ENCODE measurements at places on chromosomes 7 and 10.

GRCh38 chr10:209357-209756, 74.1 kb downstream of the ZMYND11 start:
- DNase-seq: no peak

GRCh38 chr10:78374331-78375028, 340.8 kb downstream of the RPS24 start:
- no peak for DNase-seq

GRCh38 chr10:89262086-89263051, 10.8 kb upstream of the LIPA start:
- no peak for DNase-seq

DNA sequence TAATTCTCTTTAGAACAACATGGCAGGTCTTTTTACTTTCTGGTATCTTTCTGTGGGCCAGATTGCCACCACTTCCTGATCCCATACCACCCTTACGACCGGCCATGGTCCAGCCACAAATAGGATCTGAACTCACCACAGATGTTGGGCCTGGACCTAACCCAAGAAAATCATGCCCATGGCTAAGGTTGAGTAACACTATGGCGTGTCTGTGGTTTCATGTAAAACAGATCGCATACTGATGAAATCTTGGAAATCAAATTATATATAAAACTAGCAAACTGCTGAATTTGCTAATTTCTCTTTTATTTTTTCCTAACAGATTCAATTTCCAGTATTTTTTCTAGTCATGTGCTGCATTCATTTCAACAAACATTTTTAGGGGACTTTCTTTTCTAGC, 77.2 kb downstream of the CH25H start:
- DNase-seq: no peak

DNA sequence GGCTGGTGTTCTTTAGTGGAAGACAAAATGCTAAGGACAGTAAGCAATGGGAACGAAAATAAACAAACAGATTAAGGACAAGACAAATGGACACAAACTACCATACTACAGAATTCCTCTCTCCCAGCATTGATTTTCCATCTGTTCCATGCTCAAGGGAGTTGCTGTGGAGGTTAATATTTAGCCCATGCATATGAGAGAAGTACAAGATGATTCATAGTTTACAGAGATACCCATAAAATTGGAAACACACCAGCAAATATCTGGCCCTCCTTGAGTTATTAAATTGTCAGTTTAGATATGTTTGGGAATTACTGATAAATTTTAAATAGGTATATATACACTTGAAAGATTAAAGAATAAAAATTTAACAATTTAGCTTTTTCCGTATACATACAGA, 69.8 kb downstream of the GLI3 start:
- no peak for DNase-seq

GRCh38 chr7:1043552-1044188, 676 bp upstream of the GPR146 start:
- DNase-seq: no peak

DNA sequence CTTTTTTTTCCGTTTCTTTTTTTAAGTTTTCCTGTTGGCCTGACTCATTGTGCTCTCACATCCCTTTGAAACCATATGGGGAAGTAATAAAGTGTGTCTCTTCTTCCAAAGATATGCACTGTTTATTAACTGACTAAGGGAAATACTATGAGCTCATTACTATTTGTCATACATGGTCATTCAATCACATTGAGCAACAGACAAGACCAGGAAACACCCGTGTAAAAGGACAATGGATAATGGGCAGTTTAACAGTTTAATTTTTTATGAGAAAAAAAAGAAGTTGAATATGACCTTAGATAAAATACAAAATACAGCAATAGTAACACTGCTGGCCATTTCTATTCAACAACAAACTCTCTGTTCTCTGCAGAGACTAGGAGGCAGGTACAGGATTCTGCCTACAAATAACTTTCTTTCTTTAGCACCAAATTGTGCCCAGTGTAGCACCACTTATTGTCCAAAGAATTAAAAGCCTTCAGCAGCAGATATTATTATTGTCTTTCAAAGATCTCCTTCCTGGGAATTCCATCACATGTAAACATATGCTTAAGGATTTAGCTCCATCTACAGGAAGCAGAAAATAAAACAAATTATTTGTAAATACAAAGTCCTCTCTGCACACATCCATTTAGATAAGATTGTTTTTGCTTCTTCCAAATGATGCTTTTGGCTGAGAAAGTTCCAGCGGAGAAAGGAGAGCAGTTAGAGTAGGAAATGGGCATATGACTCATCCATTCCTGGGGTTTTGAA, 55.0 kb upstream of the AKR1E2 start:
- DNase-seq: no peak

GRCh38 chr7:144148224-144148827, 25.4 kb downstream of the OR2A14 start:
- DNase-seq: no peak

DNA sequence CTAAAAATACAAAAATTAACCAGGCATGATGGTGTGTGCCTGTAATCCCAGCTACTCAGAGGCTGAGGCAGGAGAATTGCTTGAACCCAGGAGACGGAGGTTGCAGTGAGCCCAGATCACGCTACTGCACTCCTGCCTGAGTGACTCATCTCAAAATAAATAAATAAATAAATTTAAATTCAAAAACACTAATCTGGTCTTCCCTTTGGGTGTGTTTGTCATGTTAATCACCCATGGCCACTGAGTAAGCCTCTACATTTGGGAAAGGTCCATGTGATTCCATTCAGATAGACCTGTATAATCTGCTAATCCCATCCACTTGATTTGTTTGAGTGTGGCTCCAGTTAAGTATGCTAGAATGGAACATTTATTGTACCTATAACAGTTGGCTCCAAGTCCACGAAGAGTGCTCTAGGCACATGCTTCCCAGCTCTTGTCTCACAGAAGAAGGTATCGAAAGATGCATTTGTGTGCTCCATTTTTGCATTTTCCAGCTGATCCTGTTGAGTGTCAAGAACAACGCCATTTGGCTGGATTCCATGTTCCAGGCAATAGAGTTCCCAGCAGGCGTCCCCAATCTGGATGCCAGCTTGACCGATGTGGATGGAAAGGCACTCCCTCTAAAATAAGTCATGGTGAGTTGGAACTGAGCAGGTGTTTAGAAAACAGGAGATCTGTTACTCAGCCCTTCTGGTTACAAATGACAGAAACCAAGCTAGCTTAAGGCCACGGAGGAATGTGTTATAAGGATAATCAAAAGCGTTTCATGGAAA, 4.0 kb downstream of the TUBAL3 start:
- DNase-seq: no peak

DNA sequence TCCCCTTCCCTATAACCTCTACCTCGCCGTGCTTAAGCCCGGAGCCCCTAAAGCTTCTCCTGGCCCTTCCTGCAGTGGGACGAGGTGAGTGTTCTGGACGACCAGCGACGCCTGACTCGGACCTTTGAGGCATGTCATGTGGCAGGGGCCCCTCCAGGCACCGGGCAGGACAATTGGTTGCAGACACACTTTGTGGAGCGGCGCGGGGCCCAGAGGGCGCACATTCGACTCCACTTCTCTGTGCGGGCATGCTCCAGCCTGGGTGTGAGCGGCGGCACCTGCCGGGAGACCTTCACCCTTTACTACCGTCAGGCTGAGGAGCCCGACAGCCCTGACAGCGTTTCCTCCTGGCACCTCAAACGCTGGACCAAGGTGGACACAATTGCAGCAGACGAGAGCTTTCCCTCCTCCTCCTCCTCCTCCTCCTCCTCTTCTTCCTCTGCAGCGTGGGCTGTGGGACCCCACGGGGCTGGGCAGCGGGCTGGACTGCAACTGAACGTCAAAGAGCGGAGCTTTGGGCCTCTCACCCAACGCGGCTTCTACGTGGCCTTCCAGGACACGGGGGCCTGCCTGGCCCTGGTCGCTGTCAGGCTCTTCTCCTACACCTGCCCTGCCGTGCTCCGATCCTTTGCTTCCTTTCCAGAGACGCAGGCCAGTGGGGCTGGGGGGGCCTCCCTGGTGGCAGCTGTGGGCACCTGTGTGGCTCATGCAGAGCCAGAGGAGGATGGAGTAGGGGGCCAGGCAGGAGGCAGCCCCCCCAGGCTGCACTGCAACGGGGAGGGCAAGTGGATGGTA, 9.2 kb downstream of the EPHB6 start:
- DNase-seq: no peak

DNA sequence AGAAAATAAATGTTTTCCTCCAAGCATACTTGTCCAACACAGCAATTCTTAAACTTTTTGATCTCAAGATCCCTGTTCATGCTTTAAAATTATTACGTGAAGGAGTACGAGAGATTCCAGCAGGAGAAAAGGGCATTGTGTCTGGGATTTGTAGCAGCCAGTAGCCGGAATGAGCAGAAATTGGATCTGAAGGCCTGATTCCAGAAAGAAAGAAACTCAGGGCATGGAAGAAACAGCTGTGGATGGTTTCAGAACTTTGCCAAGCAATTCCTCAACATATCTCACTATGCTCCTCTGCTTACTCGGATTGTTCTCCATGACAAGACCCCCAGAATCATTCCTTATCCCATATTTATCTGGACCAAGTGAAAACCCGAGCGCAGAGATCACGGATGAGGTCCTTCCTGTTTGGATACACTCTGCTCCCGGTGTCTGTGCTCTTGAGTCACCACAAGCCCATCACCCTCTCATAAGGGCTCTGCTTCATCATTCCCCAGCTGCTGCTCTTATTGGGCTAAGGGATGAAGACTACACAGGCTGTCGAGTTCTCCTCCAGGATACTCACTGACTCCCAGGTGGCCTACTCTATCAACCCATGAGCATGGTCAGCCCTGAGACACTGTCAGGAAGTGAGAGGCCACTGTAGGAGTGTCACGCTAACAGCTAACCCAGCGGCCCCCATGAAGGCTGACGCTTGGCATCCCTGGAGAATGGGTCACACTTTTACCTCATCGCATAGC, 121.0 kb upstream of the LANCL2 start:
- DNase-seq: no peak

- DNase-seq: no peak
These were observed 681.4 kb downstream of the LRMDA start for GRCh38 chr10:76112826-76113150.

DNA sequence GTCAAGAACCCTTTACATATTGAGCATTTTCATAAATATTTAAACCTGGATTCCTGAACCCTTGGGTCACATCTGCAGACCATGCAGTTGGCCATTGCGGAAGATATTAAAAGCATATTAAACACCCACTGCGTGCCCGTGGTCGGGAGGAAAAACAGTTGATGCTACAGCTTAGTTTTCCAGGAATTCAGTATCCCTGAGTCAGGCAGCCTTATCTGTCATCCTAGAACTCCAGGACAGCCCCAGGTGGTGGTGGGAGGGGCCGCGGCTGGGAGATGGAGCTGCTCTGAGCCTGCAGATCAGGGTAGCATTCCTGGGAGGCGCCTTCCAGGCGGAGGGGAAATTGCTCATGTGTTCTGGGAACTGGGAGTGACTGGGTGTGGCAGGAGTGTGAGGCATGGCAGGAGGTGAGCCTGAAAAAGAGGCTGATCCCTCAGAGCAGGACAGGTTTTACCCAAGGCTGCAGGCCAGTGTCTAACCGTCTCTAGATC, 222.9 kb upstream of the SH2B2 start:
- peak; percentile 31 for DNase-seq

- no peak for DNase-seq
These were observed 29.7 kb downstream of the STN1 start for GRCh38 chr10:103888113-103888841.

GRCh38 chr7:36784991-36785940, 61.0 kb upstream of the AOAH start:
- DNase-seq: no peak

DNA sequence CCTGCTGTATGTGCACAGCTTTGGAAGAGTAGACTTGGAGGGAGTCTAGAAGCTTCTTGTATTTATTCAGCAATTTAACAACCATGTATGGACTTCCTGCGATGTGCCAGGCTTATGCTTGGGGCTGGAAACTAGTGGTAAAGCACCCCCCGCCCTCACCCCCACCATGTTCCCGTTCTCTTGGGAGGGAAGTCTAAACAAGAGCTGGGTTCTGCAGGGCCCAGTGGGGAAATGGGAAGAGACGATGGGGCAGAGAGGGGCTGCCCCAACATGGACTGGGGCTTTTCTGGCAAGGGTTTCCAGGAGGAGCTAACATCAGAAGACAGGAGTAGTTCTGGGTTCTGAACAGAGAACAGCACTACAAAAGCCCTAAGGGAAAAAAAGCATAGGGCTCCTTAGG, 8.0 kb downstream of the RASSF4 start:
- no peak for DNase-seq

DNA sequence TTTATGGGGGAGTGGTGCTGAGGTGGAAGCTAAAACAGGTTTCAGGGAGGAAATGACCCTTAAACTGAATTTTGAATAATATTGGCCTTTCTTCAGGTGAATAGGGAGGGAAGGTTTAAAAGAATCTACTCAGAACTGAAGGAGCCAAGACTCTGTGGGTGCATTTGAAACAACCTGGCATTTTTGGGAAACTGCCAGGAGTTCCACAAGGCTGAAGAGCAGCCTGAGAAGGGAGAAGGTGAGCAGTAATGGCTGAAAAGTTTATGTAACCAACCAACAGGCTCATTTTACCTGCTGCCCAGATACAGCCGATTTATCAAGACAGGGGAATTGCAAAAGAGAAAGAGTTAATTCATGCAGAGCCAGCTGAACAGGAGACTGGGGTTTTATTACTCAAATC, 4.0 kb upstream of the PANK1 start:
- no peak for DNase-seq

DNA sequence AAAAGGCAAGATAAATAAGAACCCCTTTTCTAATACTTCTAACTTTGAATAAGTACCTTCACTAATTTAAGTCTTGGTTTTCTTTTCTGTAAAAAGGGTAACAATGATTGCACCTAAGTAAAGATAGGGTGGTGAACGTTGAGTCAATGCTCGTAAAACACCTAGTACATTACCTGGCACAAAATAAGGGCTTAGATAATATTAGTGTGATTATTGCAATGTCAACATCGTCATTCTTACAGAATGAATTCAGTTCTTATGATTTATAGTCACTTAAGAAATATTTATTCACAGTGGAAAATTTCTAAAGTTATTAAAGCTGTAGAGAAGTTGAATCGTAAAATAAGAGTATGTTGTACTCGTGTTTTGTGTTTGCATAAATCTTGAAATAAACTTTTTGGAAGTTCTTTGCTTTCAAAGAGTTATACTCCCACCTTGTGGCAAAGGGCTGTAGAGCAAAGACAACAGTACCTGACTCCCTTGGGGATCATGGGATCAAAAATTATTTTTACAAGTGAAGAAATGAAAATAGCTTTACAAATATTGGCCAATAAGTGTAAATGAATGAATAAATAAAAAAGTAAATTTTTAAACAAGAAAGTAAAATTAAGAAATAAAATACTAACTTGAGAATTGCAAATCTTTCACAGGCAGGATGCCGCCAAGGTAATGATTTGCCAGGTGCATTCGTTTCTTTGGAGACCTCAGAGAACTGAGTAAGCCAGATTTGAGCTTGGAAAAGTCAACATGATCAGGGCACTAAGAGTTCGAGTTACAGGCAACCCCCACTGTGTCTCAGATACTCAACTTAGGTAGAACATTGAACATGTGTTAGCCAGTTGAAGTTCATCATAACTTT, 285.8 kb upstream of the CACNA2D1 start:
- peak; percentile 19 for DNase-seq

DNA sequence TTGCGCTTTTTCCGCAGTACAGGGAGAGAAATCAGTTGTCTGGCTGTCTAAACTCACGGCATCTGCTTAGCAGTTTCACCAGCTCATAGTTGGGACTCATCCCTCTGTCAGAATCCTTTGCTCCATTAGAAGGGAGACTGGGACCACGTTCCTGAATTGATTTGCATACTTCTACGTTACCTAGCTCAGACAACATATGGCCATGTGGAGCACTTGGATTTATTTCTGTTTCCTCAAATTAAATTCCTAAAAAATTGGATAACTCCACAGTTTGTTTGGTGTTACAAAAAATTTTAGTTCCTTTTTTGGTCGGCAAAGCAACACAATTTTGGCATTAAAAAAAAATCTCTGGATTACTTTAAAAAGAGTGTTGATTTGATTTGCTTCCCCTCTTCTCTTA, 614.0 kb downstream of the AUTS2 start:
- DNase-seq: no peak
